ENCODE measurements at places on chromosomes 3 and 15. TPM values are rescaled to one million over a fixed set of nuclear protein-coding genes. Genes with fewer than 3 reads are reported as not detected.

The MYZAP gene
- total RNA-seq = 1.6 TPM

The ISLR gene
- 39.7 TPM for total RNA-seq

The ADGRG7 gene
- total RNA-seq = 1.1 TPM

The LMOD3 gene
- total RNA-seq = not detected

All from uterine smooth muscle cell (primary cell).